ENCODE measurements at places on chromosomes 5 and 9.
A peak's percentile ranks its signal among the peaks of the same experiment; 100 is the strongest.

GRCh38 chr5:145984072-145984471 lies 47.7 kb downstream of the SH3RF2 start:
- DNase-seq: no peak

GRCh38 chr9:4760122-4760521 lies 19.1 kb upstream of the AK3 start:
- DNase-seq: no peak

GRCh38 chr9:81410201-81410600 lies 279.1 kb downstream of the TLE1 start:
- DNase-seq: no peak

GRCh38 chr5:40318395-40318794 lies 361.3 kb upstream of the PTGER4 start:
- DNase-seq: no peak

DNA sequence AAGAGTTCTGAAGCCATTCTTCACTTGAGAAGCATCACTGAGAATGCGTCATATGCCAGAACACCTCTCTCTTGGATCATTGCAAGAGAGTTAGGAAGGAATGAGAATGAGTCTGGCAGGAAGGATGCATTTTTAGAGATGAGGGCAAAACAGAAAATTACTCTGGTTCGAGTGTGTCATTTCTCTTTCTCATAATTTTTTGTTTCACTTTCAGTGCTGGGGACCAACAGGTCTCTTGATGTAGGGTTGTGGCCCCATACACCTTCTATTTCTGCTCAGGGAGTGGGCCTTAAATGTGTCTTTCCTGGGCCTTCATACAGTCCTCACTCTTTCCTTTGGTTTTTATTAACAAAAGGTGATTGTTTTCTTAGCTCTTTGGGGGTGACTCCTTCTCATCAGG lies 302.4 kb downstream of the NR3C1 start:
- DNase-seq: peak; percentile 21

DNA sequence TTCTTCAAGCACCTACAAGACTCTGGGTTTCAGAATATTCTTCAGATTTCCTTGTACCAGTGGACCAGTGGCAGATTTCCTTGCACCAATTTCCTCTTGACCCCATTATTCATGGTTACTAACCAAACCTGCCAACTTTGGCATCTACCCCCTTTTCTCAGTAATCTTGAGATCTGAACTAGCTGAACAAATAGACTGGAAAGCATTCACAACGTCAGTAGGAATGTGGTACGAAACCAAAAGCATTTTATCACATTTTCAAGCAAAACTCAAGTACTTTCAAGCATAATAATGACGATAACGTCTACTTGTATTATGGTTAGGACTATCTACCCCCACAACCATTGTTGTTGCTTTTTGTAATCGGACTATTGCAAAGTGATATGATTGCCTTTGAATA lies 1217.3 kb downstream of the PTPRD start:
- DNase-seq: no peak

GRCh38 chr5:71751422-71751821 lies 32.3 kb downstream of the CARTPT start:
- DNase-seq: no peak

- DNase-seq: no peak
Measured at GRCh38 chr5:140075371-140075770, 32.3 kb upstream of the NRG2 start.

- DNase-seq: no peak
Measured at GRCh38 chr5:165227515-165227914, 1722.1 kb downstream of the MAT2B start.

DNA sequence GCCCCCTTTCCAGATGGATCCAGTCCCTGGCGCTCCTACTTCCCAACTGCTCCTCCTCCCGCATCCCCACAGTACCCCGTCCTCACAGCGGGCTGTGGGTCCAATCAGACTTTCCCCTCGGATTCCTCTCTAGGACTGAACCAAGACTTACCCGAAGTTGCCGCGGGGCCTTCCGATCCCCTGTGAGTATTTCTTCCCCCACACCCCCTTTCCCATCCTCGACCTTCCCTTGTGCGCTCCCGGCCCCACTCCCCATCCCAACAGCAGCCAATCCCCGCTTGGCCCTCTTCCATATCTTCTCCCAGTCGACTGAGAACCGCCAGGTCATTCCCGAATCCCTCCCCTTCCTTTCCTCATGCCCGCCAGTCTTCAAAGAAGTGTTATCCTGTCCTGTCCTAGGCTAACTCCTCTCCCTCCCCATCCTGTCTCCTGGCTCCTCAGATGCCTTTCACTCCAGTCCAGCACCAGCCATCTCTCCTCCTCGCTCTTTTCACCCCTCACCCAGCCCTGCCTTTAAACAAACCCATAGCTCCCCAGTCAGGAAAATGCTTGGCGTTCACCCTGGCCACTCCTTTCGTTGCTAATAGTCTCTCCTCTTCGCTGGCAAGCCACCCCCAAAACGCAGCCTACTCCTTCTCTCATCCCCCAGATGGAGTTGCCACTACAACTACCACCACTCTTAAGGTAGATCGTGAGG lies 646 bp downstream of the SWI5 start:
- no peak for DNase-seq

- no peak for DNase-seq
Measured at GRCh38 chr9:90900130-90900529, 98.5 kb downstream of the SYK start.

DNA sequence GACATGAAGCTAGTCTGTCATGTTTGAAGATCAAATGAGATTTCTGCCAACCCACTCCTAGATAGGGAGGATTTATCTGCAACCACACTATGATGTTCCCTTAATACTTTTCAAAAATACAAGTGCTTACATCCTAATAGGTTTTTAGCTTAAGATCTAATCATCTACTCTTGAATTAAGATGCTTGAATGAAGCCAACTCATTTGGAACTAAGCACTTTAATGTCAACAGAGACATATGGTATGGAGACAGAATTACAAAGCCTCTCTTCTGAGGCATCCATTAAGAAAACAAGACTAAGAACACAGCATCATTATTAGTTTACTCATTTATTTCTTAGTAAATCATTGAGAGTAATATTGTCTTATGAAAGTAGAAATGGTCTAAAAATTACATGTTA lies 139.3 kb upstream of the NFIB start:
- no peak for DNase-seq

- DNase-seq: no peak
Measured at GRCh38 chr5:107388141-107388861, 282.4 kb downstream of the EFNA5 start.

DNA sequence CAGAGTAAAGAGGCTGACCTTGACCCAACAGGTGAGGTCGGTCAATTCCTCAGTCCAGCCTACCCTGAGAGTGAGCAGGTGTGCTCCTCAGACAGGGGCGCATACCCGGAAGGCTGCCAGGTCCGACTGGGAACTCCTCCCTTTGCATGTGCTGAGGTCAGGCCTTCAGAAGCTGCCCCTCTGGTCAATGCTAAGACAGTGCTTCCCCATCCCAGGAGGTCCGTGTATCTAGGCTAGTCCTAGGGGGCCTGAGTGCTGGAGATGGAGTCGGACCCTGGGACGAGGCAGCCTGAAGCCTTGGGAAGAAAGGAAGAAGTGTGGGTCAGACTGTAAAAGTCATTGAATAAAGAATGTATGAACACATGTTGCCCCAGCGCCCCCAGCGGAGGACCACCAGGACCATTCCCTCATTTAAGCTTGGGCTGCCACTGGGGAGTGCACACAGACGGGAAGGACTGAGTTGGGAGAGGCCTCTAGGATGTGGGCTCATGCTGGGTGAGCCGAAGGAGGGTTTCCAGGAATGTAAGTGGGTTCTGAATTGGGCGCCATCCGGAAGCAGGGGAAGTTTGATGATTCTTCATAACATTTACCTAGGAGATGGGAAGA lies 41.0 kb upstream of the GFPT2 start:
- DNase-seq: peak; percentile 9

GRCh38 chr9:20499013-20499412 lies 123.3 kb downstream of the MLLT3 start:
- DNase-seq: no peak

DNA sequence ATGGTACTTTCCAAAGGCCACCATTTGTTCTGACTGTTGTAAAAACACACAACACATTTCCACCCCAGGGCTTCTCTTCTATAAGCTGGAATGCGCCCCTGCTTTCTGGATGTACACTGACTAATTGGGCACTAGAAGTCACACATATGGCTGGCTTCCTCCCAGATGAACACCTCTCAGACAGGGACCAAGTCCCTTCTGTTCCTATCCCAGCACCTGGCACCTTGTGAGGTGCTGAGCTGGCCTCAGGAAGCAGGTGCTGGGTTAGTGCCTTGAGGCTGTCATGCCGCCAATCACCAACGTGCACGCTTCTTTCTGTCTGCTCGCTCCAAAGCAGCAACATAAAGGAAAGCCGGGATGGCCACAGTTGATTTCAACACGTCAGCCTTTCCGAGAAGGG lies 93.2 kb downstream of the FSTL4 start:
- DNase-seq: no peak

DNA sequence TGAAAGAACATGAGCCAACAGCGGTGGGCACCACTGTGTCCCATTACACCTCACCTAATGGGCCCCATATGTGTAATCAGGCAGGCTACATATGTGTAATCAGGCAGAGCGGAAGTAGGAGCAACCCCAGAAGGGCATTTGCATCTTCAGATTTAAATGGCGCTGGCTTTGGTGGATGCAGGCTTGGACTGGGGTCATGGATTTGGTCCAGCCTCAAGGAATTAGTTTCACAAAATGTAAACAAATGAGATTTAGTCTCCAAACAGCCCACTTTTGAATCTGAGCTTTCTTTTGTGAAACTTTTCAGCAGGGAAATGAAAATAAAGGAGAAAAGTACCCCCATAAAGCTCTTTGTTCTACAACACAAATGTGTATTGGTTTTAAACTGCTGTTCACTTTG lies 161.3 kb downstream of the LPAR1 start:
- no peak for DNase-seq

DNA sequence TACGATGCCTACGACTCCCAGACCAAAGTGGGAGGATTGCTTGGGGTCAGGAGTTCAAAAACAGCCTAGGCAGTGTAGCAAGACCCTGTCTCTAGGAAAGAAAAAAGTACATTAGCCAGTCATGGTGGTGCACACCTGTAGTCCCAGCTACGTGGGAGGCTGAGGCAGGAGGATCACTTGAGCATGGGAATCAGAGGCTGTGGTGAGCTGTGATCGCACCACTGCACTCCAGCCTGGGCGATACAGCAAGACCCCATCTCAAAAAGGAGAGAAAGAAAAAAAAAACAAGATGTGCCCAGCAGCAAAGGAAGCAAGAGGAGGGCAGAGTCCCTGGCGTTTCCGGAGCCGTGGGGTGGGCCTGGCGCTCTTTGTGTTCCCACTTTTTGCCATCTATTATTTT lies 79.4 kb upstream of the CACNA1B start:
- DNase-seq: no peak

GRCh38 chr5:133729800-133730199 lies 117.5 kb upstream of the FSTL4 start:
- DNase-seq: no peak

DNA sequence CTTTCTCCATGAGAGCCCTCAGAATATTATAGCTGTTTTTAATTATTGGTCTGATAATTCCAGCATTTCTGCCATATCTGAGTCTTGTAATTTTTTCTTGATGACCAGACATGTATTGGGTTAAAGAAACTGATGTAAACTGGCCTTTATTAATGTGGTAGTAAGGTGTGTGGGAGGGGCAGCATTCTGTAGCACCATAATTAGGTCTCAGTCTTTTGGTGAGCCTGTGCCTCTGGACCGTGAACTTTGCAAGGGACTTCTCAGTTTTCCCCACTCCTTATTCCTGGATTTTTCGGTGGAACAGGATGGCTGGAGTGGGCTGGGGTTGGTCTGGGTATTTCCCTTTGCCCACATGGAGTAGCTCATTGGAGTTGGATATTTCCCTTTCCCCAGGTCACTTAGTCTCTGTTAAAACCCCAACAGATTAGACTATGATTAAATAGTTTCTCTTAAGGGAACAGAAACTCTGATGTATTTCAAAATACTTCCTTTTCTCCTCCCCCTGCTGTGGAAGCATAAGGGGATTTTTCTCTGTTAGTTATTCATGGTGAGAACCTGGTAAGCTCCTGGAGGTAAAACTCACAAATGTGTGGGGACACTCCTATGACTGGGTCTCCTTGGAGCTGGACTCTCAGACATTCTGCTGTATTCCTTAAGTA lies 52.4 kb downstream of the FSD1L start:
- no peak for DNase-seq

DNA sequence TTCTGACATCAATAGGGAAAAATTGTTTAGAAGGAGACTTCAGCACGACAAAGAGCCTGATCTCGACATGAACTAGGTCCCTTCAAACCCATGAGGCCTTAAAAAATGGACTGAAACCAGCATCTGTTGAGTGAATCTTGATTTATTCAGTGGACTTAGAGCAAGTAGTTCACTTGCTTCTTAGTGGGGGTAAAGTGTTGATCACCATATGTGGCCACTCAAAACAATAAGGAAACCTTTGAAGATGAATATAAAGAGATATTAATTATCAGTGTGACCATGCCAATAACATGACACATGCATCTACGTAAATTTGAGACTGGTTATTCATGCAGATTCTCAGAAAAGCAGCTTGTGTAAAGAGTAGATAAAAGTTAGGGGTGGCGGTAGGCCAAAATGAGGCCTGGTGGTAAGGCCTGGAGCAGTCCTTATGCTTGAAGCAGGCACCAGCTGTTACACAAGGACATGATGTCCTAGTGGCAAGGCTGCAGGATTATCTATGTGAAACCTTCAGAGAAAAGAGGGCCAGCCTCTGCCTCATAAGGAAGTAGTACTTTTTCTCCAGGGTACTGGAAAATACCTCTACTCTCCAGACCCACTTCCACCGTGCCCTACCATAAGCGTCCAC lies 61.3 kb downstream of the S1PR3 start:
- no peak for DNase-seq

- DNase-seq: no peak
Measured at GRCh38 chr5:143618141-143618540, 193.8 kb upstream of the HMHB1 start.

DNA sequence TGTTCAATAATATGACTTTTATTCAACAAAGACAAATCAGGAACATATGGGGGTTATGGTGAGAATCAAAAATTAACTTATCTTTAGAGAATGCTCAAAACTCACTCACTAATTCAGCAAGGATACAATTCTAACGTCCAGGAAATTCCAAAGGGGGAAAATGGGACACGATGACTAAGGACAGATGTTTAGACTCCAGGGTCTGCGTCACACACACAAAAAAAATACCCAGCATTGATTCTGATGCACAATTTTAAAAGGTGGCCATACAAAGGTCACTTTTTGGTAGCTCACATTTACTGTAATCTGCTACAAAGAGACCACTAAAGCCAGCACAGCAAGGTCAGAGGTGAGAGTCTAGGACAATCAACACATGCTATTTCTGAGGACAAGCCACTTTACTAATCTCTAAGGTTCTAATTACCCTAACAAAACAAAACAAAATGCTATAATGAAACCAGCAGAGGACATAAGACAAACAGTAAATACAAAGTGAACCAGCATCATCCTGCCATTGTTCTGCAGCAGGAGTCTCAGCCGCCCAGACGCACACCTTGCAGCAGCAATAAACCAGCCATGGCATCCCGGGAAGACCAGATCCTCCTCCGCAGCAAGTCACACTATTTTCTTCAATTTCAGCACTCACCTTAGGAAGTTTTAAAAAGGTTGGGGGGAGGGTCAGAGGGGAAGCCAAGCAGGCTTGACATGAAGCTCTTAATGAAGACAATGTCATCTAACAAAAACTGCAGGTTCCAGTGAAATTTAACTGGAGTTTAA lies 57.8 kb downstream of the TTC39B start:
- no peak for DNase-seq
